ENCODE measurements at places on chromosomes 2 and 18.

- no peak for DNase-seq
These were observed 12.0 kb upstream of the MBP start for GRCh38 chr18:77144451-77145118.

DNA sequence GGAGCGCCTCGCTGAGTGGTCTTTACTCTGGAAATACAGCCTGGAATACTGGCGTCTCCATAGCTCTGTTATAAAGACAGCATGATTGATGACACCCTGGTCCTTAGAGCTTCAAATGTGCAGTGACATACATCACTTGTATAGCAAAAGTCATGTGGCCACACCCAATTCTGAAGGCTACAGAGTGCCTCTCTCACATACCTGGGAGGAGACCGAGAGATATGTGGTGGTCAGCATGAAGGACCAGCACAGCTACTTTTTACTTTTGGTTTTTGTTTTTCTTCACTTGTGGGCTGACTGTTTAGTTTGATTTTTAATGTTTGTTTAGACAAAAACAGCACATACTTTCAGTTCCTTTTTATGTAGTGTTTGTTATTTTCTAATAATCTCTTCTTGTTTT is 938.5 kb upstream of the SOX11 start:
- DNase-seq: no peak

DNA sequence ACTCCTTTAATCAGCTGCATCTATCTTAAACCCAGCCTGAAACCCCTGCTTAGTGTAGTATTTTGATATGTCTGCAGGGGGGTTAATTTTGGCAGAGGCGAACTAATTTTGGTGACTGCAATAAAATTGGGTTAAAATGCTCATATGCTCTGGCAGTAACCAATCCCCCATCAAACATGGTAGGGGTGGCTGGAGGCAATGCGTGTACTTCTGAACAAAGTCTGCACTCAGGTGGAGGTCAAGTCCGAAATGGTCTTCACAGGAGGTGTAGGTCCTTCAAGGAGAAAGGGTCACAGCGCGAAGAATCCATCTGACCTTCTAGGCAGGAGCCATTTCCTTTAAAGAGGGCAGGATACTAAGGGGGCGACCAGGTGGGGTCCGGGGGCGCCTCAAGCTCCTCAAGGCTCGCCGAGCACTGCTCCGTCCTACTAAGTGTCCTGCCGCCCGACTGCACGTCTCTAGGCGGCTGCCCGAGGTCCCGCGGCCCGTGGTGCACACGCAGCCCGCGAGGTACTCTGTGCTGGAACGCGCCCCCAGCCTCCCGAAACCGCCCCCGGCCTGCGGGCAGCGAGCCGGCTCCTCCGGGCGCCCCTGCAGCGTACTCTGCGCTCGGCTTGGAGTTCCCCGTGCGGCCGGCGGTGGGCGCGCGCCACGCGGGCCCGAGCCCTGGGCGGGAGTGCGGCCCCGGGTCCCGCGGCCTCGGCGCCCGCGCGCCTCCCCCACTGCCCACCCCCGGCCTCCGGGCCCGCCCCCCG is 1.7 kb upstream of the LDLRAD4 start:
- peak; percentile 28 for DNase-seq

DNA sequence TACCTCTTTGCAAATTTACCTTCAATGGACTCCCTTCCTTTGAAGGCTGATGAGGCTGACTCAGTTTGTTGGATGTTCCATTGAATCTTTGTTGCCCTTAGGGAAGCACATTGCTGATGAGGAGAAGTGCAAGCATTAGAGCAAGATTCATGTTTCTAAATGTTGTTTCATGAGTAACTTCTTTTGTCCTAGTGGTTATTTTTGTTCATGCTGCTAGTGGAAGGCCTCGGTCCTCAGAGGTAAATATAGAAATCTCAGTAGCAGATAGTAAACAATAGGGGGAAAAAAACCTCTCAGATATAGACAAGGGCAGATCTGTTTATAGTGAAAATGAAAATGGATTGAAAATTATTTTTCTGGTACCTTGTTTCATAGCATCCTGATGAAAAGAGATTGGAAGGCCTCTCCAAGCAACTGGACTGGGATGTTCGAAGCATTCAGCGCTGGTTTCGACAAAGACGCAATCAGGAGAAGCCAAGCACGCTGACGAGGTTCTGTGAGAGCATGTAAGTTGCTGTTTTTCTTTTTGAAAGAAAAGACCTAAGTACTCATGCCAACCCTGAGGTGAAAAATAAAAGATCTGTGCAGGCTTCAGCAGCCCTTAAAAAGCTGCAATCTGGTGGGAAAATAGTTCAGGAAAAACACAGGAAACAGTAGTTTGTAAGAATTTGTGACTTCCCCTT is 104.9 kb downstream of the CERS6 start:
- DNase-seq: no peak

DNA sequence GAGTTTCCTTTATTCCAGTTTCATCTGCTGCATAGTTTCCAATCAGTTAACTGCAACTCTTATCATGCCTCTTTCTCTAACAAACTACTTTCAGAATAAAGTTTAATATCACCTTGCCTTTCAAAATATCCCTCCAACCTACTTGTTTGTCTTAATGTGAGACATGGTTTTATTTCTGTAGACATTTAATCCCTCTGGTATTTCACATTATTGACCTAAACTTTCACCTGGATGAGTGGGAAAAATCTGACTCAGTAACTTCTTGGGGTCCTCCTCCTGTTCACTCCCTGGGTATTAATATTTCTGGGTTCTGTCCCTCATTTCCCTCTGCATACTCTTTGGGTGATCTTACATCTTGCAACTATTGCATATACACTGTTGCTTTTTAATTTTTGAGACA is 27.9 kb downstream of the MSH6 start:
- no peak for DNase-seq

DNA sequence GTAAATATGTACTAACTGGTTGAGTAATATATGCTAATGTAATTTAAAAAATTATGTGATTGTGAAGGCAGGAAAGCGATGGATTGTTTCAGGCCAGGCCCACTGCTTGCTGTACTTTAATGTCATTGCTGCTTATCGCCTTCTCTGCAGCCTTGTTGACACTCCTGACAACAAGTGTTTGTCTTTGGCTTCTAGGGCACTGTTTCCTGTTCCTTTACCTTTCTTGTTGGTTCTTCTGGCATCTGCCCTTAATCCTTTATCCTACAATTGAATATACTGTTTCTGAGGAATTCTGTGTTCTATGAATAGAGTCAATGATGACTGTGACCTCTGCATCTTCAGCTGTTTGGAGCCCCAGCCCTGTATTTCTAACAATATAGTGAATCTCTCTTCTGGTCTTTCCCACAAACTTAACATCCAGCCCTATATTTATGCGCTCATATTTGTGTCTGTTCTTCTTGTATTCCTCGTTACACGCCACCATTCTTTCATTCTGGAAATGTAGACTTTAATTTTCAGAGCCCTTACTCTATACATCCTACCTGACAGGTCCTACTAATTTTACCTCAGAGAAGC is 17.6 kb downstream of the ACSL3 start:
- no peak for DNase-seq

DNA sequence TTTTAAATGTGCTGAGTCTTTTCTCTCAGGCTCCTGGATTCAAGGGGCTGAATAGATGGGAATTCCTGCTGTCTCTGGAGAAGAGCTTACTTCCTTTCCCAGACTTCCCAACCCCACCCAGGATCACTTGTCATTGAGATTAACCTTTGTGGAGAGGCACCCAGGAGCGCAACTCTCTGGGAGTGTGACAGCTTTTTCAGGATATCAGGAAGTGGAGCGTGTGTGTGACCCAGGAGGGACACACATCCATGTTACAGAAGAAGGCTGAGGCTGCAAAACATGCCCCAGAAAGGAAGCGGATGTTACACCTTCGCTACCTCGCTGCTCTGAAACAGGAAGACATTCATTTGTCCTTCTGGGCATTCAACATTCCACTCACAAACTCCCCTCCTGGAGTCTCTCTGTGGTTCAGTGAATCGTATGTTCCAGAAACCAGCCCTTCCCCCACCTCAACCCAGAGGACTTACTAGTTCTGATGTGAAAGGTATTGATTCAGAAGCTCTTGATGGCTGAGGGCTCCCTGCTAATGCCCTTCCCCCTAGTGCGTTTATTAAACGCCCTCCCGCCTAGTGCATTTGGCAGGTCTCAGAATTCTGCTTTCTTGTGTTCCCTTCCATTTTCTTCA is 523.9 kb downstream of the TNS1 start:
- DNase-seq: no peak
